Fibroblast of skin of left biceps (primary cell): ENCODE measurements at places on chromosomes 16 and 17.

DNA sequence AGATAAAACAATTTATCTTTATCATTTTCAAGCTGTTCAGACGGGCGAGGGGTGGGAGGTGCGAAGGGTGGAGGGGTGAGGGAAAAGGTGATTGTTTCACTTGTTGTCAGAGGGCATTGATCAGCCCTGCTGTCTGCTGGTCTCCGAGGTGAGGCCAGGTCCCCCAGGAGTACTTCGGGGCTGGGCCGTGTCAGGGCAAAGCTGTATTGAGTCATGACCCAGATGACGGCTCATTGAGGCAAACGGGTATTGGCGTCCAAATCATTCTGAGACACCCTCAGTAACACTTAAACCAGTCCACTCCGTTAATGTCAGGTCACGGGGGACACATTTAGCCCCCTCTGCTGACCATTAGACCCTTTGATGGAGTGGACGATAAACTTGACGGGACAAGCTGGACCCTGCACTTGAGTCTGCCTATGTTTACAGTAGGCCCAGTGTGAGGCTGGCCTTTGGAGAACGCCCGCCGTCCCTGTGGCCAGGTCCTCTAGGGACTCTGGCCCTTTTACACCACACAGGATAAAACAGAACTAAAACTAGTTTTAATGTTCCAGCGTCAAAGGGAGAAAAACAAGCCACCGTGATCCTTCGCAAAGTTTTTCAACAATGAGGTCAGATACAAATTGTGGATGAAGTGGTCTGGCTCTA is 502.2 kb upstream of the ZFHX3 start:
- DNase-seq = no peak

- DNase-seq = peak; percentile 74
Measured at GRCh38 chr17:64240741-64241347, 22.2 kb downstream of the TEX2 start.

DNA sequence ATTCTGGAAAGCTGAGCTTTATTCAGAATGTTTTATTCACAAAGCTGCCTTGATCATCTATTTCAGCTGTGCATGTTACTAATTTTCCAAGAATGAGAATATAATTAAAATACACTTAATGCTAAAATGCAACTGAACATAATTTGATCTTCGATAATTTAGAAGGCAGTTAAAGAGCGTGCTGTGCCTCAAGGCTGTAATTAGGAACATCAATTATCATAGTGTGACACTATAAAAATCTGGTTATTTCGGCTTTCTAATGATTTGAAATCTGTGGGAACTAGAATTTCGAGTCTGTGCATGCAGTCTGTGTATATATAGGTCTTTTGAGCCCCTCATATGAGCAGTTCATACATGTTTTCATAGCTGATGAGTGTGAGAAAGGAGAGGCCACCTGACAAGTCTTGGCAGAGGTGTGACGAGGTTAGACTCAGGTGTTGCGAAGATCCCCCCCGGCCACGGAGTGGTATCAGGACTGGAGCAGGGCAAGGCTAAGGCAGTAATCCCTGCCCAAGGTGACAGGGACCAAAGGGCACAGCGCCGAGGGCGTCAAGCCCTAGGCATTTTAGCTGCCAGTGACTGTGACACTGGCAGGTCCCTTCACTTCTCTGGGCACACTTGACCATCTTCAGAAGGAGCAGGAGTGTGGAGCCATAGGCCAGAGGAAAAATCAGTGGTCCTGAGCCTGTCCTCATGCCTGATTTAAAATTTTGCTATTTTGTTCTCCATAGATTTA is 328.5 kb downstream of the SNX29 start:
- no peak for DNase-seq

GRCh38 chr17:29238133-29238850 is 8.4 kb upstream of the CRYBA1 start:
- DNase-seq = no peak

DNA sequence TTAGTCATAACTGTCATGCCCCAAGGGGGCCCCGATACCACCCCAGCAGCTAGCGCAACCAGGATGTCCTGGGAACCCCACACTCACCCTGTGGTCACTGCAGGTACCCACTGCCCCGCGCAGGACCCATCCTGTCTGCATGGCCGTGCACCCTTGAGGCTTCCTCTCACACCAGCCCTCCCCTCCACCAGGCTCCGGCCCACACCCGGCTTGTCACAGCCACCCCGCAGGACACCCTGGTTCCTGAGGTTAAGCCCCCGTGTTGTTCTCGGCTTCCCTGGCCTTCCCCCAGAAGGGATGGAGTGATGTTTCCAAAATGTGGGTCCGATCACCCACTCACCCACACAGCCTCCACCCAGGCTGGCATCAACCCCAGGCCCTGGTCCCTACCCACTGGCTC is 7.5 kb downstream of the DNASE1L2 start:
- no peak for DNase-seq

DNA sequence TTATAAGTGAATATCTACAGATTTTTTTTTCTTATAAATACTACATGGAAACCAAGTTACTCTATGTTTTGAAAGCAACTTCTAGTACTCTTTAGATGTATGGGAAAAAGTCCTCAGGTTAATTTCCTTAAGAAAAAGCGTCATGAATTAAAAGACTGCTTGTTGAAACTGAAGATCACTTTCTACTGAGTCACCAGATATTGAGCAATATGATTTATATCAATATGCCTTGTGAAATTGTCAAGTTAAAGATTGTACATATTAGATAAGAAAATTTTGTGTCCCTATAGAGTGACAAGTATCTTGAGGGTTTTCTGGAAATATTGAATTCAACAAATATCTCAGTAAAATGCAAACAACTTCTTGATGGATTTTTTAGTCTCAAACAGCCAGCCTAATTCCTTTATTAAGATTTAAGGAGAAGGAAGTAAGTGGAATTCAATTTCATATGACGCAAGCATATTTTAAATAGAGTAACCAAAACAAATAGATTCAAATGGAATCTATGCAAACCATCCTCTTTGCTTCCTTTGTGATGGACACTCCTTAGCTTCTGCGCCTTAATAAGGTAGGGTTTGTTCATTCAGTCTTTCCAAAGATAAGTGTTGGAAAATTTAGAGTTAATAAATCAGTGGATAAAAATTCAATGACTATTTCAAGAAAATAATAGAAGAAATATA is 16.6 kb downstream of the KRT12 start:
- DNase-seq = no peak

GRCh38 chr17:384622-385177 is 32.1 kb upstream of the RPH3AL start:
- DNase-seq = no peak

GRCh38 chr17:74001145-74001544 is 202.3 kb upstream of the RPL38 start:
- DNase-seq = no peak
